NCI-H1105 (cell line): ENCODE measurements at places on chromosomes 2 and 18.

DNA sequence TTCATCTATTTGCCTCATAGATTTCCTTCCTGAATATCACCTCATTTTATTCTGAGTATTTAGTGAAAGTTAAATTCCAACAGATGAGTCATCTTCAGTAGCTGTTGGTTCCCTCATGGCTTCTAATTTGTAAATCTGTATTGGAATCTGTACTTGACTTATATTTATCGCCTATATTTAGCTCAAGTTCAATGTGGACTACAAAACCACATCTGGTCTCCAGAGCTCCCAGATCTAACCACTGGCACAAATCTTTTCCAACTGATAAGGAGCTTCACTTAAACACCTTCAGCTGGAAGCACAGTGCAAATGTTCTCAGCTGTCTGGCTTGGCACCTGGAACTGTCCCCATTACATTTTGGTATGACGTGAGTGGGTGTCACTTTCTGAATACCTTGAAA, 82.8 kb upstream of the DSEL start:
- DNase-seq: no peak

DNA sequence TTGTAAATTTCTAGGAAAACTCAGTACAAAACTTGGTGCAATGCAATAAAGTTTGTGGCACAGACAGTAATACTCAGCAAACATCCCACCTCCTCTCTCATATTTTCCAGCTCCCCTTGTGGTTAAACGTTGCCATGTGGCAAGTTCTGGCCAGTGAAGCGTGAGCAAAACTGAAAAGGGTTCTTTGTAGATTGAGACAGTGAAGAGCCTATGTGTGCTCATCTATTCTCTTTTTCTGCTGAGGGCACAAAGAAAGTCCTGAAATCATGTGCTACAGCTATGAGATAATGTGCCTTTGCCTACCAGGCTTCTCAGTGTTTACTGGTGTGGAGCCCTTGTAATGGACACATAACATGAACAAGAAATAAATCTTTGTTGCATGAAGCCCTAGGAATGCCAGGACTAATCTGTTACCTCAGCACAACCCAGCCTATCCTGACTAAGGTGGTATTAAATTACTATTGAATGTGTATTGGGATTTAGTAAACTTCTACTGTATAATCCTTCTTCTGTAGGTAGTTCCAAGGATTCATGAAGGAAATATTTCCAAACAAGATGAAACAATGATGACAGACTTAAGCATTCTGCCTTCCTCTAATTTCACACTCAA, 13.0 kb upstream of the TYMS start:
- DNase-seq: no peak

DNA sequence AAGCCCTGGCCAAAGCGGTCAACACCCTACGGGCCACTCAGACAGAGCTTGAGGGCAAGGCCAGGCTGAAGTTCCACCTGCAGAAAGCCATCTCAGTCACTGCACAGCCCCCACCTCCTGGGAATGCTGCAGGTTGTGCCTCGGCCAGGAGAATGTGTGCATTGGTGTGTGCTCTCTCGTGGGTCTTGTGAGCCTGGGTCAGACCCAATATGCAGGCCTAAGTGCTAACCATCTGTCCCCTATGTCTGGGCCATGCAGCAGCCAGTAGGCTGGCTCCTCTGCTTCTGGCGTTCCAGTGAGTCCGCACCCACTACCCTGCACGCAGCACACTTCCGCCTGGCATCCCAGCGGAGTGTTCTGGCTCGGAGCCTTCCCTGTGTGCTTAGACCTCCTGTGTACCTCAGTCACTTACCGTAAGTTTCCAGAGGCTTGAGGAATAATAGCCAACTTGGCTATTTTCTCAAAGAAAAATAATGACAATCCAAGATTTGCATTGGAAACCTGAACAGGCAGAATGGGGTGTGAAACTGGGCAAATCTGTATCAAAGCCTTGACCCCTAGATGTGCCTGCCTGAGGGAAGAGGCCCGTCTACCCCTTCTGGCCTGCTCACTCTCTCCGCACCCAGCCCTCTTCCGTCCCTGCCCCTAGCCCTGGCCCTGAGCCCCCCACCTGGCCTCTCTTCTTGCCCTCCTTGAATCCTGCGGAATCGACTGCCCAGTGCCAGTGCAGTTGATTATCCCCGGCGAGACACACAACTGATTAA, 7.2 kb downstream of the SIX3 start:
- no peak for DNase-seq

DNA sequence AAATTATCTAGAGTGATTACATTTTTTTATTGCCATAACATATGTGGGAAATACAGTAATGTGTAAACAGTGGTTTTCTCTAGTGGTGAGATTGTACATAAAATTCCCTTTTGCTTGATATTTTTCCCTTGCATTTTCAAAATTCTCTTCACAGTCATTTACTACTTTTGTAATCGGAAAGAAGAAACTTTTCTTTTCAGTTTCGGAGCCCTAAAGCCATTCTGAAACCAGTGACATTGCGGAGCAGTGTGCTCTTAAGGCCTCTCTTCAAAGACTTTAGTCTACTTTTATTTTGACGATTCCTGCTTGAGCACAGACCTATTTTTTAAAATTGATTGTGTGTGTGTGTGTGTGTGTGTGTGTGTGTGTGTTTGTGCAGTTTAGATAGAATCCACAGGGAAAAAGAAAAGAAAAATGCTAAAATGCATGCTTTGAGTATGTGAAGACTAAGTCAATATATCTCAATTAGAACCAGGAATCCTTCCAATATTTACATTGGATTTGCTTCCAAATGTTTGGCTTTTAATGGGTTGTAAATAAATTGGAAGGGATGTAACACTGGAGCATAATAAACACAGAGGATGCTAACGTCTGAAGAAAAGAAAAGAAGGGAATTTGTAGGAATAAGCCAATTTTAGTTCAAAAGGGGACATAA, 357.4 kb downstream of the RND3 start:
- no peak for DNase-seq

DNA sequence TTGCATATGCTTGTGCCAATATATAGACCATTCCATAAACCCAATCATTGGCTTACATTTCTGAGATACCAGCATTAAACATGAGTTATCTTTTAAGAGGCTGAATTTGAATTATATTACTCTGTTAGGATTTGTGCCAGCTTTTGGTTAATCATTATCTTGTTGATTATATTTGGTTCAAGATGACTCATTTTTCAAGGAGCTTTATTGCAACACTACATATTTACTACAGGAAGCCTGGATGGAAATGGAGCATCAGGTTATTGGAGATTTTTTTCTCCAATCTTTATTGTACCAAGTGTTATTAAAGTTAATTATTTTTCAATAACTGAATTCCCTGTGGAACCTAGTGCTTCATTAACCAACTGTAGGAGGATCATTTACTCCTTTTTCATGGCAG, 26.4 kb downstream of the EML4 start:
- DNase-seq: no peak

GRCh38 chr2:146624430-146625160, 1220.2 kb upstream of the ACVR2A start:
- no peak for DNase-seq

DNA sequence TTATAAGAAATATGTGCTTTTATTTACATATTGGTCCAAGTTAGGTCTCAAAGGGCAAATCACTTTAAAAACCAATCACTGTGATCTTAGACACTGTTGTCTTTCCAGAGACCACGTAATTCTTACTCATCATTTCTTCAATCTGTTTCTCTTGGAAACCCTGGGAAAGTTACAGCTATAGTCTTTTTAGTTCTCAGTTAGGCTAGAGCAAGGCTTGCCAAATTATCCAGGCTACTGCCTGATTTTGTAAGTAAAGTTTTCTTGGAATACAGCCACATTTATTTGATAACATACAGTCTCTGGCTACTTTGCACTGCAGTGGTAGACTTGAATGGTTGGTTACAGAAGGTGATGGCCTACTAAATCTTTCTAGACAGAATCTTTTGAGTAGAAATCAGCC, 106.0 kb downstream of the KIAA1328 start:
- DNase-seq: no peak

GRCh38 chr18:62814132-62814759, 98.9 kb downstream of the PHLPP1 start:
- no peak for DNase-seq

- DNase-seq: no peak
Measured at GRCh38 chr2:216740557-216741222, 45.3 kb upstream of the IGFBP5 start.

DNA sequence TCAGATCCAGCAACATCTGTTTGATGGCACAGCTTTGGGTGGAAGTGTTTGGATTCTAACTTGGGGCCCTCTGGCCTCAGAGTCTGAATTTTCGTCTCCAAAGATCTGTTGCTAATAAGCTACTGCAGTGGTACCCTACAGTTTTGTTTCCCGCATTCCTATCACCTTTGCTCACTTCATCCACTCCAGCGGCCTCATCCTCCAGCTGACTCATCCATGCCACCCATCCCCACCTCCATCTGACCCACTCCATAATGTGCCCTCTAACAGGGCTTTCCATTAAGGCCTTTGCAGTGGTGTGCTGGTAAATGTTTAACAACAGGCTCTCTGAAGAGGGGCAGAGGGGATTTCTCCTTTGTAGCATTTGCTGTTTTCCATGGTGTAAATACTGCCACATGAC, 225.5 kb downstream of the TGIF1 start:
- DNase-seq: no peak

DNA sequence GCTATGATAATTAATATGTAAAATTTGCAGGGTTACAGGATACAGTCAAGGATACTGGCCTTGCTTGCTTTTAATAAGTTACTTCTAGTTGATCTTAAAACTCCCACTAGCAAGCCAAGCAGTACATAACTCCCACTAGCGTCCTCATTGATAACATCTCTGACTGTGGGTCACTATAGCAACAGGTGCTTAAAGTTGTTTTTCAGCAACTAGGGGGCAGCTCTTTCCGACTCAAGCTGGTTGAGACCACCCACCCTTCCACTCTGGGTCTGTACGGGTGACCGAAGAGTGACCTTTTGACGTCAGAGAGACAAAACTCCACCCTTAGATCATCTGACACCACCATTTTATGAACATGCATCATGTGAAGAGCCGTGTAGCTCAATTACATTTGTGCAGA, 208.6 kb downstream of the MYO1B start:
- DNase-seq: no peak

DNA sequence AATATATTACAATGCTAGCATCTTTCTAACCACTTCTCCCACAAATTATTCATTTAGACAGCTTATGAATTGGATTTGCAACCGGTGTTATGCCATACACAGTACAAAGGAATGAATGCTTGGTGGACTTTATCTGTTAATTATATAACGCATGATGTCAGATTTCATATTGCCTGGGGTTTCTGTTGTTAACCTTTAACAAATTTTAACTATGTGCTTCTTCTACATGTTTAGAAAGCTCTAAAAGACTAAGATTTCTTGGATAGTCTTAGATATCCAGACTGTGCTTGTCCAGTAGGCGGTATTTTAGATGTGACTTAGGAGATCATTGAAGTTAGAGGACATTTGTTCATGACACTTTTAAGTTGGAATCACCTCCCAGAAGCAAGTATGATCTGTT, 976.3 kb downstream of the TMEM182 start:
- no peak for DNase-seq

GRCh38 chr2:19536136-19536535, 177.7 kb upstream of the OSR1 start:
- DNase-seq: no peak

- DNase-seq: no peak
Measured at GRCh38 chr2:215272918-215273317, 38.9 kb upstream of the ATIC start.

DNA sequence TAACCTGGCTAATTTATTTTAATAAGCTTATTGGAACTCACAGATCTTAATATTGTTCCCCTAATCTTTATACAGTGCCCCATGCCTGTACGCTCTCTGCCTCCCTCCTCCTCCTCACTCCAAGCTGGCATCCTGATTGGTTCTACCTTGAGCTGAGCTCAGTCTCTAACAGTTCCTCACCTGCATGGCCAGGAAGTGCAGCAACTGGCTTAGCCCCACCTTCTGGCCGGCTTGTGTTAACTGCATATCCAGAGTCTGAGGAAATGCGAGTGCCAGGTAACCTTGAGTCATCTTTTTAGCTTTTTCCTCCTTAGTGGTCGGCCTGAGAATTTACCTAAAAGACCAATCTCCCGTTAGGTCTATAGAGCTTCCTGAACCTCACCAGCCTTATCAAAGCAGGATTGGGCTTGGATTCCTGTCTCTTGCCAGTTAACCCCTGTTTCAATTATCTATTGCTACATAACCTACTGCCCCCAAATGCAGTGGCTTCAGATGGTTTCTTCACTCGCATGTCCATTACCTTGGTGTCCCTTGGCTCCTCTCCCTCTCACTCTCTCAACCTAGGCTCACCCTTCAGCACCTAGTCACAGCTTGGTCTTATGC, 89.5 kb upstream of the STK39 start:
- no peak for DNase-seq

DNA sequence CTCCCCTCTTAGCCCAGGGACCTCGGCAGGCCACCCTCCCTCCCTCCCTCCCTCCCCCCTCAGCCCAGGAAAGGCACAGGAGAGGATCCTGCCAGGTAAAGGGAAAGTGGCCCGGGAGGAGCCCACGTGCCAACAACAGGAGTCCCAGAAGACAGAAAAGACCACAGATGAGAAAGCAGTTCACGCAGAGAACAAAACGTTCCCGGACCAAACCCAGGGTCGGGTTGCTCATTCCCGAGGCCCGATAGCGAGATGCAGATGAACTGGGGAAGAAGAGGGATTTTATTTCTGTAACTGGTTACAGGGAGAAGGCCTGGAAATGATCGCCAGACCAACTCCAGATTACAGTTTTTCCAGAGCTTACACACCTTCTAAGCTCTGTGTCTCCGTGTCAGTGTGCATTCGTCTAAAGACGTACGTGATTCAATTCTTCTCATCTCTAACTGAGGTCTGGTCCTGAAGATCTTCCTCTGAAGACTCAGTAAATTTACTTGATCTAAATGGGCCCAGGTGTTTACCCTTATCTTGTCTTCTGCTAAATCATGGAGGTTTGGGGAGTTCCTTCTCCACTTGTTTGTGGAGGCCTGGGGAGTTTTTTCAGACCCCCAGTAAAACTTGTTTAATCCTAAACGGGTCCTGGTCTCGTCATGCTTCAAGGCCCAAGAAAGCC, 807 bp upstream of the NEU4 start:
- DNase-seq: no peak

DNA sequence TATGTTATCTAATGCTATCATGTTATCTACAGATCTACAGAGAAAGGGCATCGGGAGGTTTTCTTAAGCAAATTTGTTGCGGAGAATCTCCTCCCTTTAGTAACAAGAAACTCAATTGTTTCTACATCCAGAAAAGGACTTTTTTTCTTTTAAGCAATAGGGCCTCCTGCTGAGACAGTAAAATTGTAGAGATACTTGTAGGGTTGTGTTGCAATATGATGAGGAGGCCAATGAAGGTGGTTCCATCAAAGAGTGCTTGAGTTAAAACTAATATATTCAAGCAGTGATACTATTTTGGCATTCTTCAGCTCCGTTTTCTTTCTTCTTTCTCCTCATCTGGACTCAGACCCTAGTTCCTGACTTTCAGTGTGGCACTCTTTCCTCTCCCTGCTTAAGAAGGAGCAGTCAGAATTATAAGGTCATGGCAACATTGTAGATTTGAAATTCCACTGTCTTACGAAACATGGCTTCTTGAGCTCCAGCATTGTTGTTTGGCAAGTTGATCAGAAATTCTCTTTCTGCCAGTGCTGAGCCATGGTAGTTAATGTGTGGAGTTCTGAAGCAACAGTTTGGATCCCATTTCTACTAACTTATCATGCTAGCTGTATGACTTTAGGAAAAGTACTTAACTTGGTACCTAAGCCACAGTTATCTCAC, 202.0 kb upstream of the SLC14A2 start:
- no peak for DNase-seq

GRCh38 chr2:26964446-26965130, 5.8 kb upstream of the MAPRE3 start:
- no peak for DNase-seq
